Endodermal cell (in vitro differentiated cells): ENCODE measurements at places on chromosomes 5 and 9. TPM values are rescaled to one million over a fixed set of nuclear protein-coding genes. Genes with fewer than 3 reads are reported as not detected.

CAVIN4 gene
- total RNA-seq: 8.8 and 10.1 TPM in 2 replicates

CDKN2A gene
- 4.2 to 6.7 TPM (median 5.1 TPM) in 3 replicates for total RNA-seq

TMEFF1 gene
- 56.5 and 67.5 TPM in 2 replicates for total RNA-seq

DNA sequence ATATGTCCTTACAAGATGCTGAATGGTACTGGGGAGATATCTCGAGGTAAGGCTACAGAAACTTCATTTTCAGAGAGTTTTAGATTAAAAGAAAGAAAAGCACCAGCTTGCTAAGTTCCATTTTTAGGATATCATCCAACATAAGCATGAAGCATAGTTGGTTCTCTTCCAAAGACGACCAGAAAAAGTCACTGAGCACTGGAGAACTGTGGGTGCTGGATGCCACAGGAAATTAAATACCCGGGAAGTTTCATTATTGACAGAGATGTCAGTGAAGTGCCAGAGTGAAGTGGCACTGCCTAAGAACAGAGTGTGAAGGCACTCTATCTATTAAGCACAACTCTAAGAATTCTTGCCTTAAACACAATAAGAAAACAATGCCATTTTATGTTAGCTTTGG, 76.8 kb downstream of the PIK3R1 start:
- no peak for DNase-seq

DNA sequence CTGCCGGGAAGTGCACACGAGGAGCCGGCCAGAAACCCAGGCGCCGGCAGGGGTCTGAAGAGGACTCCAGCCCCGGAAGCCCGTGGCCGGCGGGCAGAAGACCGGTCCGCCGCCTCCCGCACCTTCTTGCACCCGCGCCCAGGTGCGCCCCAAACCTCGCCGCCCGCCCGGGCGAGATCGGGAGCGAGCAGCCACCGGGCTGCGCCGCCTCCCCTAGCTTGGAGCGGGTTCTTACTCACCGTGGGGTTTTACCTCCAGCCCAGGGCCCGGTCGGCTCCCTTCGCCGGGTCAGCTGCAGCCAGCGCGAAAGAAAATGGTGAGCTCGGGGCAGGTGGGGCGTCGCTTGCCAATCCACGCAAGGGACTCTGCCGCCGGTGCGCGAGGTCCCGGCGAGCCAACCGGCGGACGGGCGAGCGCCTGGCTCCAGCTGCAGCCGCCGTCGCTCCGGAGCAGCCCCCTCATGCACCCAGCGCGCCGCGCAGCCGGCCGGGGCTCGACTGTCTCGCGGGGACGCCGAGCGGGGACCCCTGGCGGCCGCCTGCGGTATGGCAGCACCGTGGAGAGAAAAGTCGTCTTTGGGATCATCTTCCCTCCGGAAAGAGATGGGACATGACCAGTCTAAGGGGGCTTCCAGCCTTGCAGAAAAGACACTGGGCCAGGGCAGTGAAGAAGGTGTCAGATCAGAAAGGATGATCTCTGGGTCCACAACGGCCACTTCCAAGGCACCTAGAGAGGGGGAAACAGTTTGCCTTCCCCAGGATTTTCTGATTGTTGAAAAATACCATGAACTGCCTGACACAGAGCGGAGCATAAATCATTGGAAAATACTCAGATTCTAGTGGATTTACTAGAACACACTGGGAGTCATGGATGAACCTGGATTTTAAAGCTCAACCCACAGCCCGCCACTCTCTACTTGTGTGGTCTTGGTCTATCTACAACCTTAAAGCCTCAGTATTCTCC, at the start of gene MOB3B:
Gene MOB3B (minus strand): TSS at position 499 of the 963 bp plus-strand sequence. CDS start 74,264 bp downstream, outside the sequence.
- peak; percentile 95 for DNase-seq

DNA sequence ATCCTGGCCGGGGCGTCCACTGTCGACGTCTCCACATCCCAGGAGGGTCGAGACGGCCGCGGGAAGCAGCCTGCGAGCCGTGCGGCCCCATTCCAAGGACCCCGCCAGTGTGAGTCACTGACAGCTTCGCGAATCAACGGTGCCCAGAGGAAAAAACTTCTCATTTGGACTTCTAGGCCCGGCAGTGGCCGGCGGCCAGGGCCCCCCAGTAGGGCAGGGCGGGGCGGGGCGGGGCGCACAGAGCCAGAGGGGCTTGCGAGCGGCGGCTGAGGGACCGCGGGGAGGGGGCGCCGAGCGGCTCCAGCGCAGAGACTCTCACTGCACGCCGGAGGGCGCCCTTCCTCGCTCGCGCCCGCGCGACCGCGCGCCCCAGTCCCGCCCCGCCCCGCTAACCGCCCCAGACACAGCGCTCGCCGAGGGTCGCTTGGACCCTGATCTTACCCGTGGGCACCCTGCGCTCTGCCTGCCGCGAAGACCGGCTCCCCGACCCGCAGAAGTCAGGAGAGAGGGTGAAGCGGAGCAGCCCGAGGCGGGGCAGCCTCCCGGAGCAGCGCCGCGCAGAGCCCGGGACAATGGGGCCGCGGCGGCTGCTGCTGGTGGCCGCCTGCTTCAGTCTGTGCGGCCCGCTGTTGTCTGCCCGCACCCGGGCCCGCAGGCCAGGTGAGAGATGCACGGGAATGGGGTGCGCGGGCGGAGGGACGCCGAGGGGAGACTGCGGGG, at the start of gene F2R:
Gene F2R (plus strand): TSS at position 391 of the 720 bp plus-strand sequence. CDS start 182 bp downstream, at position 573.
- DNase-seq: peak; percentile 90
